ENCODE measurements at places on chromosomes 3 and 15.
A peak's percentile ranks its signal among the peaks of the same experiment; 100 is the strongest.

DNA sequence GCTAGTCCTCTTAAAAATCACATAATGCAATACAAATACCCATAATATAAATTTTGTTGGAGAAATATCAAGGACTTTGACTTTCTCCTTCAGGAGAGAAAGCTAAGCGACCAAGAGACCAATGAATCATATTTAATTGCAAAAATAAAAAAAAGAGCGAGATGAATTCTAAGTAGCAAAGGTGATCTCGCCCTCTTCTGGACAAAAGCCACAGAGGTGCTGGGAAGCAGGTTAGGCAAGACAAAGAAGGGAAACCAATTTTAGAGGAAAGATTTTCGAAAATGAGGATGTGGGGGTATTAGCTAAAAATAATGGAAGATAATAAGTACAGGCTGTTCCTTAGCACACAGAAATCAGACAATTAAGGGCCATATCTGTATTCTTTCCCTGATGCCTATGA is 111.4 kb upstream of the PLAAT1 start:
- peak; percentile 18 for DNase-seq

GRCh38 chr3:48966876-48967361 is 23.1 kb upstream of the P4HTM start:
- DNase-seq, result no peak

DNA sequence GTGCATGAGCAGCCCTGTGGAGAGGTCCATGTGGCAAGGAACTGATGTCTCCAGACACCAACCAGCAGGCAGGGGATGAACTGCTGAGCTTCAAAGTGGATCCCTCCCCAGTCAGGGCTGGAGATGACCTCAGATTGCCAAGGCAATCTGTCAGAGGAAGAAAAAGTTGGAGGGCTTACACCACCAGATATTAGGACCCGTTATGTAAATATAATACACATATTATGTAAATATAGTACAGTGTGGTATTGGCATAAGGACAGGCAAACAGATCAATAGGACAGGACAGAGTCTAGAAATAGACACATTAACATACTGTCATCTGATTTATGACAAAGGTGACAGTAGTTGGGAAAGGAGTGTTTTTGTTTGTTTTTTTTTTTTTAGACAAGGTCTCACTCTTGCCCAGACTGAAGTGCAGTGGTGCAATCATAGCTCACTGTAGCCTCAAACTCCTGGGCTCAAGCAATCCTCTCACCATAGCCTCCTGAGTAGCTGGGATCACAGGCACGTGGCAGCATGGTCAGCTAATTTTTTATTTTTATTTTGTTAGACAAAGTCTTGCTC is 18.0 kb upstream of the RAB7A start:
- DNase-seq, result no peak

GRCh38 chr3:131636266-131636775 is 133.6 kb upstream of the MRPL3 start:
- DNase-seq, result no peak

- DNase-seq, result no peak
Measured at GRCh38 chr3:144375088-144375487, 403.5 kb downstream of the DIPK2A start.

- DNase-seq, result no peak
Measured at GRCh38 chr15:85667491-85668424, 127.0 kb downstream of the KLHL25 start.

DNA sequence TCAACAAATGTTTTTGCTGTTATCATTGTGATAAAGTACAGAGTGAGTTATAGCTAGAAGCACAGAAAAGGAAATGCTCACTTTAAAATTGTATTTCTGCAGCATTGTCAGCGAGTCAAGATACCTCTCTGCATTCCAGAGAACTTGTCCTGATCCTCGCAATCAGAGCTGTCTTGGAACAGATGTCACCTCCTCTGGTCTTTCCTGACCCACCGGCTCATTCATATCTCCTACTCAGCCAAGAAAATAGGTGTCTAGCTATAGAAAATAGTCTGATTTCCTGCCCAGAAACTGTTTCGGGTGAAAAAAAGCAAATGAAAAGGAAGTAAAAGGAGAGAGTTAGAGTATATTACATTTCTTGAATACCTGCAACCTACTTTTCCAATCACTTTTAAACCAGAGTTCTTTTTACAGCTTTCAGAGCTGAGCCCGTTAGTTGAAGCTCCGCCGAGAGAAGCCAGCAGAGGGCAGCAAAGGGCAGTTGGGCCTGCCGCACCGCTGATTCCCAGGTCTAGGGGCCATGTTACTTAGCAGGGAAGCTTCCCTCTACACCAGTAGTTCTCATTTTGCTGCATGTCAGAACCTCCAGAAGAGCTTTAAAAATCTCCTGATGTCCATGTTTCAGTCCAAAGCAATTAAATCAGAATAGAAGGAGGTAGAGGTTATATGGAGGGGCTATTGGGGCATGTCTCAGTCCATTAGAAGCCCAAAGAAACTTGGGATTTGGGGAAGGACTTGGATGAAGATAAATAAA is 185.7 kb upstream of the THRB start:
- peak; percentile 24 for DNase-seq

- DNase-seq, result no peak
Measured at GRCh38 chr15:71526060-71526820, 284.1 kb upstream of the NR2E3 start.

- no peak for DNase-seq
Measured at GRCh38 chr3:66320390-66320789, 99.6 kb downstream of the SLC25A26 start.

- no peak for DNase-seq
Measured at GRCh38 chr3:143203848-143204247, 84.3 kb downstream of the CHST2 start.

DNA sequence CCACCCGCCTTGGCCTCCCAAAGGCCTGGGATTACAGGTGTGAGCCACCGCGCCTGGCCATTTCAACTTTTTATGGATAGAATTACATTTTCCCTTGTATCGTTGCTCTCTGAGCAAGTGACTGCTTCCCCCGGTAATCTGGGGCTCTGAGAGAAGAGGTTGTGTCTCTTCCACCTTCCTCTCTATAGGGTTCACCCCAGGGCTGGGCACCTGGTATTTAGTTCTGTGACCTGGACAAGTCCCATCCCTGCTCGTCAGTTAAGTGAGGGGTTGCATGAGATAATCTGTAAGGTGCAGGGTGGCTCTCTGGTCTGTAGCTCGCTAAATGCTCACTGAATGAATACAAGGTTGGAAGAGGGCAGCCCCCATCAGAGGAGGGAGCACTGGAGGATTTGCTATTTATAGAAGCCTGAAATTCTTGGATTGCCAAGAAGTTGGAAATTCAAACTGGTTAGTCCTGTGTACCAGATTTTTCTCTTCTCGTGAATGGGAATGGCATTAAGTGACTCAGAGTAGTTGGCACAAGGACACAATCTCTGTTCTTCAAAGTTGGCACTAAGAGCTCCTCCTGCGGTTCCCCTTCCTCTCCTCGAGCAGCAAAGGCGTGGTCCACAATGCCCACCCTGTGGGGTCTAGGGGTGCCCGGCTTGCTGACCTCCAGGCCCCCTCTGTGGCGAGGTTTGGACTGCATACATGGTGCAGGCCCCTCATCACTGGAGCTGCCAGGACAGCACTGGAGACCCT is 68.1 kb upstream of the DLG1 start:
- no peak for DNase-seq

- DNase-seq, result no peak
Measured at GRCh38 chr3:132773071-132773619, 50.9 kb upstream of the NPHP3 start.

DNA sequence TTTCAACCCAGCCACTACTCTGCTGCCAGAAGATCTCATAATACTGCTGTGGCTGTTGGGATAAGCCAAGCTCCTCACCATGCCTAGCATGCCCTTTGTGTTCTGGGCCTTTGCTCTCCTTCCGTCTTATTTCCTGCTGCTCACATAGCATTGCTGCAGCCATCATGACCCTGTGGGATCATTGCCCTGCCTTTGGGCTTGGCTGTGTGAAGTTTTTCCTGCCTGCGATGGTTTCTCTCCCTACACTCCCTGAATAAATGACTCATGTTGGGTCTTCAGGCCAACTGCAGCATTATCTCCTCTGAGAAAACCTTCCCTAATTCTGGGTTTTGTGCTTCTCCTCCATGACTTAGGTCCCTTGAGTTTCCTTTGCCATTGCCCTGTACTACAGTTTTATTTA is 20.8 kb upstream of the TRA2B start:
- no peak for DNase-seq

DNA sequence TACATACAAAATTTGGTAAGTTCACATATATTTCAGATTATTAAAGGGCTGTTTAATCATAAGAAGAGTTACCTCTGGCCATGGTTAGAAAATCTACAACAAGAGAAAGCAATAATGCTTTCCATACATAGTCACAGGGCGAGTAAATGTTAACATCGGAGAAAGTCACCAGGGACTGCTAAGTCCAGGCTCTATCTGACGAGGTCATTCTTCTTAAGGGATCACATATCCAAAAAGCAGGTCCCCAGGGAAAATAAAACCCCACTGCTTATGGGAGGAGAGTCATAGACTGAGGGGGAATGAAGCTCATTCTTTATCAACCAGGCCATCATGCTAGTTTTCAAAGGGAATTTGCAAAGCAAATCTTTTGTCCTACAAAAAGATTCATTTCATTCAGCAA is 3.1 kb downstream of the PCYT1A start:
- no peak for DNase-seq

- no peak for DNase-seq
Measured at GRCh38 chr3:188197388-188197847, 43.5 kb downstream of the LPP start.

DNA sequence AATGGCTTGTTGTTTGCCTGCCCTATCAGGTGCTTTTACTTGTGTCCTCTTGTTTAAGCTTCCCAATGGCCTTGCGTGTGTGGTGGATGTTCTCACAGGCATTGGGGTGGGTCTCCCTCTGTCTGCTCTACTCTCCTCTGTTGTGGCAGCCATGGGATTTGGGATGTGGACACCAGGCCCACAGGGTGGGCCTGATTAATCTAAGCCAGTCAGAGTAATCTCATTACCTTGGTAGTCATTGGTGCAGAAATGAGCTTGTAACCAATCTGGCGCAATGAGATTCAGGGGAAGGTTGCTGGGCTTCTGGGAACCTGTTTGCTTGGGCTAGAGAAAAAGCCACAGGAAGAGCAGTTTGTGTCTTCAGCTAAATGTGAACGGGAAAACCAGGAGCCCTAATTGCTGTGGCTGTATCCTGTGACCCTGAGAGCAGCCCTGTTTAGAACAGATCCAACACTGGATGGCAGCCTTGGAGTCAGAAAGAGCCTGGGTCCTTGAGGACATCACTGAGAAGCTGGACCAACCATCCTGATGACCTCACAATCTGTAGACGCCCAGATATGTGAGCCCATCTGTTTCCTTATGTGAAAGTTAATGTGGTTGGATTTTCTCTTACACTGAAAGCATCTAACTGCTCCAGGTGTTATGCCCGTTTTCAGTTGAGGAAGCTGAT is 157.3 kb upstream of the UBE2E1 start:
- DNase-seq, result no peak

GRCh38 chr3:122233101-122233952 is 49.9 kb downstream of the CASR start:
- DNase-seq, result no peak

- no peak for DNase-seq
Measured at GRCh38 chr3:171278299-171278590, 182.0 kb downstream of the TNIK start.

DNA sequence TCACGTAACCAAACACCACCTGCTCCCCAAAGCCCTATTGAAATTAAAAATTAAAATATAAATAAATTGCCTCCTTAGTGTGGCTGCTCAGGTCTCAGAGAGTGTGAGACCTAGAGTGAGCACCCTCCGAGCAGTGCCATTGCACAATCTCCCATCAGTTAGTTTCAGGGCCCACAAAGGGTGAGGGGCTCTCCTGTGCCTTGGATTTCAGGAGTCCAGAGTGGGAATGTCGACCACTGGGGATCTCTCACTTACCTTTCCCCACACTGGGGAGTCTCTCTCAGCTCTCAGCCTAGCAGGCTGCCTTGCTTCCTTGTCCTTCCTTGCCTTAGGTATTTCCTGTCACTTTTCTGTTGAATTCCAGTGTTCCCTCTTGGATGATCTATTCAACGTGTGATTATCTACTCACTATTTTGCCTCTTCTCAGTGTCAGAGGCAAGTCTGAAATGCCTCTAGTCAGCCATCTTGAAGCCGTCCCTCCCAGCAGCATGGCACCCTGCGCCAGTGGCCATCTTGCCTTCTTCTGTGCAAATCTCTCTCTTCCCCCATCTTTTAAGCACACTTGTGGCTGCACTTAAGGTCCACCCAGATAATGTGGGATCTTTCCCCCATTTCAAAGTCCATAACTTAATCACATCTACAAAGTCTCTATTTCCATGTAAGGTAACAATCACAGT is 119.3 kb downstream of the LRRK1 start:
- DNase-seq, result no peak

DNA sequence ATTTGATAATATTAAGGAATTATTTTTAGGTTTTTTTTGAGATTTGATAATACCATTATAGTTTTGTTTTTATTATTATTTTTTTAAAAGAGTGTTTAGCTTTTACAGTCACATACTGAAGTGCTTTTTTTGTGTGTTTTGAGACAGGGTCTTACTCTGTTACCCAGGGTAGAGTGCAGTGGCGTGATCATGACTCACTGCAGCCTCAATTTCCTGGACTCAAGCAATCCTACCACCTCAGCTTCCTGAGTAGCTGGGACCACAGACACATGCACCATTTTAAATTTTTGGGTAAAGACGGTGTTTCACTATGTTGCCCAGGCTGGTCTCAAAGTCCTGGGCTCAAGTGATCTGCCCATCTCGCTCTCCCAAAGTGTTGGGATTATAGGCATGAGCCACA is 73.0 kb downstream of the SUMF1 start:
- DNase-seq, result no peak

- no peak for DNase-seq
Measured at GRCh38 chr3:51382947-51383578, 2.0 kb upstream of the MANF start.

GRCh38 chr3:10344147-10344943 is 23.4 kb upstream of the SEC13 start:
- DNase-seq, result peak; percentile 21

DNA sequence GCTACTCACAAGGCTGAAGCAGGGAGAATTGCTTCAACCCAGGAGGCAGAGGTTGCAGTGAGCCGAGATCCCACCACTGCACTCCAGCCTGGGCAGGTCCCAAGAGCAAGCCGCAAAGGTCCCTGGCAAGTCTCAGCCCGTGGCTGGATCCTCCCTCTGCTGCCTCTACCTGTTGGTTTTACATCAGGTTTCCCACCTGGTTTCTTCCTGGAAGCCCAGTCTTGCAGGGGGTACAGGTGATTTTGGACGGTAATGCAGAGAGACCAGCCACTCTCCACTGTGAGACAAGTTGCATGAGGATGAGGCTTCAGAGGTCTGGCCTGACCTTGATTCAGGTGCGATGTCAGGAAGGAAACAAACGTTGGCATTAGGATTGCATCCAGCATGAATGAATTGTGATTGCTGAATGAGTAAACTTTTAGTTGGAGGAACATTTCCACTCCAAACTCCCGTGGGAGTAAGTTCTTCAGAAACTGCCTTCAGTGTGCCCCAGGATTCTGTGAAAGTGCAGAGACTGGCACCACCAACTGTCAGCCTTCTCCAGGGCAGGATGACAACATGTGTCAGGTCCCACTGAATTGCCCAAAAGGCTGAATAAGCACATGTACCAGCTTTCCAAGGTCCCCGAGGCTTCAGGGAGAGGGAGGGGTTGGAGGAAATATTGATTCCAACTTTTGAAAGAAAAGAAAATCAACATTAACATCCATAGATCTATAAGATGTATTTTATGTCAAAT is 189.4 kb downstream of the TJP1 start:
- no peak for DNase-seq

GRCh38 chr15:30979457-30979856 is 12.0 kb downstream of the MTMR10 start:
- no peak for DNase-seq

GRCh38 chr3:167184511-167184910 is 195.6 kb downstream of the ZBBX start:
- no peak for DNase-seq

GRCh38 chr3:12286927-12287726 is 1.7 kb upstream of the PPARG start:
- DNase-seq, result no peak
